ENCODE measurements at places on chromosomes 11 and 22.

DNA sequence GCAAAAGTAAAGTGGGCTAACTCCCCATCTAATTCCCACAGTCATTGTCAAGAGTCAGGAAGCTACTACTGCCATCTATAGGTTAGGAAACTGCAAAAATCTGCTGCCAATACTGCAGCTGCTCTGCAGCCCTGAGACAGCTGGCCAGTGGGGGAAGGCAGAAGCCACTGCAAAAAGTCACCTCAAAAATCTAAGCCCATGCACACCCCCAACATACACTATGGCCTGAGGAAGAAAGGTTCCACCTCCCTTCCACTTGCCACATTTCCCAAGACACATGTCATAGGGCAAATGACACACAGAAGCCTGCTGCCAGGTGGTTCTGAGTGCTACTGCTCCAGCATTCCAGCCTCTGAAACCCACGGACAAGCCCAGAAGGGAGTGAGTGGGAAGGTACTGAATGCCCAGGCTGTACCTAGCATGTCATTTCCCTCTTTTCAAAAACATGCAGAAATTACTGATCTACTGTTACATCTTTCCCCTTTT, 36.9 kb downstream of the DGCR2 start:
- no peak for DNase-seq

DNA sequence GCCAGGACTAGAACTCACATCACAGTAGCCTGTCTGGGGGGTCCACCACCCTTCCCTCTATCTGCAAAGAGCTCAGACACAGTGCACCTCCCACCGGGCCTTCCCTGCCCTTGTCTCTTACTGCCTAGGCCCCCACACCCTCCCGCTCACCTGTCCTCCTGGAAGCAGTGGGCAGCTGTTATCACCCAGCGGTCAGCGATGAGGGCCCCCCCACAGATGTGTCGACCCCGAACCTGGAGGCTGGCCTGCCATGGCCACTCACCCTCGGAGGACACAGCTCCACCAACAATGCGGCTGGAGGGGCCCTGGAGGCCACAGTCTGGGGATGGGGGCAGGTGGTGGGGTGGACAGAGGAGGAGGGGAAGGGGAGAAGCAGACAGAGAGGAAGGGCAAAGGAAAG, 18.8 kb downstream of the KCTD17 start:
- no peak for DNase-seq

- DNase-seq: no peak
Observed at GRCh38 chr22:42016111-42016510, 17.5 kb downstream of the WBP2NL start.

DNA sequence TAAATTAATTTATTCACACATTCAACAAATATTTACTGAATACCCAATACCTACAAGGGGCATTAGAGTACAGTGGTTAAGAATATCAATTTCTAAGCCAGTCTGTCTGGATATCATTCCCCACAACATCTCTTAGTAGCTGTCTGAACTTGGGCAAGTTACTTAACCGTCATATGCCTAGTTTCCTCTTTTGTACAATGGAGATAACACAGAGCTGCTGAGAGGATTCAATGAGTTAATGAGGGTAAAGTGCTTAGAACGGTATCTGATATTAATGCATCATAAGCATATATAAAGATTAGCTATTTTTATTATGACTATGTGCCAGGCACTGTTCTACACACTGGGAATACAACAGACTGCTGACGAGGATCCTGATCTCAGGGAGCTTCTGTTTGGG, 116.4 kb downstream of the APOL5 start:
- no peak for DNase-seq

GRCh38 chr11:33021501-33021900, 5.8 kb downstream of the DEPDC7 start:
- DNase-seq: no peak

DNA sequence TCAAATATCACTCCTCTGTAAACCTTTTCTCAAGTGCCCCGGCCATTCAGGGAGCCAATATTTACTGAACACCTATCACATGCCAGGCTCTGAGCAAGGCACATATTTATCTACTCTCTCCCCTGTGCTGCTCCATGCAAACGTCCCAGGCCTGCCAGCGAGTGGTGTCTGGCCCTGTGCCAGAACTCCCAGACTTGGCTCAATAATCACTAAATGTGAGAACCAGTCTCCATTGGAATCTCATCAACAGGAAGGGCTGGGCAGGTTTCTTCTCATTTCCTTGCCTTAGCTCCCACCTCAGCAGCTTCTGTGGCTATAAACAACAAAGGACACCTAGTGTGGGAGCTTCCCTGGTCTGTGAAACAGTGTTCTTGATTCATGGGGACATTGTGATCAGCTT, 21.7 kb downstream of the RASSF10 start:
- no peak for DNase-seq

DNA sequence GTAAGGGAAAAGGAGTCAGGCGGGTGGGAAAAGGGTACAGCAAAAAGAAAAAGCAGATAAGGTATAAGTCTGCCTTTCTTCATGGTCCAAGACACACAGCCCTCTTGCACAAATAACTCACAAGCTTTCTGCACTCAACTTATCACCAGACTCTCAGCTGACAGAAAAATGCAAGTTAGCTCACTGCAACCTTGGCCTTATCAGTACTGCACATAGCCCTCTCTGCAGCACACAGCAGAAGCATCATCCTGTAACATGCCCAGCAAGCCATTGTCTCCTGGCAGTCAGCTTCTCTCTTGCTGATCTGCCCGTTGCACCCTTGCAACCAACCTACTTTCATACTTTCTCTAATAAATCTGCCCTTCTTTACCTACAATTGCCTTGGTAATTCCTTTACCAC, 5.8 kb downstream of the ZBTB44 start:
- DNase-seq: no peak

GRCh38 chr22:50250555-50251476, at the start of gene HDAC10:
TSS of gene HDAC10 (minus strand) at chr22:50251265. CDS start at chr22:50251032, 233 bp downstream.
- DNase-seq: peak; percentile 75

- DNase-seq: no peak
Observed at GRCh38 chr11:62443390-62444235, 24.8 kb downstream of the SCGB1A1 start.

GRCh38 chr11:6602096-6602940, 1.1 kb downstream of the RRP8 start:
- peak; percentile 5 for DNase-seq

DNA sequence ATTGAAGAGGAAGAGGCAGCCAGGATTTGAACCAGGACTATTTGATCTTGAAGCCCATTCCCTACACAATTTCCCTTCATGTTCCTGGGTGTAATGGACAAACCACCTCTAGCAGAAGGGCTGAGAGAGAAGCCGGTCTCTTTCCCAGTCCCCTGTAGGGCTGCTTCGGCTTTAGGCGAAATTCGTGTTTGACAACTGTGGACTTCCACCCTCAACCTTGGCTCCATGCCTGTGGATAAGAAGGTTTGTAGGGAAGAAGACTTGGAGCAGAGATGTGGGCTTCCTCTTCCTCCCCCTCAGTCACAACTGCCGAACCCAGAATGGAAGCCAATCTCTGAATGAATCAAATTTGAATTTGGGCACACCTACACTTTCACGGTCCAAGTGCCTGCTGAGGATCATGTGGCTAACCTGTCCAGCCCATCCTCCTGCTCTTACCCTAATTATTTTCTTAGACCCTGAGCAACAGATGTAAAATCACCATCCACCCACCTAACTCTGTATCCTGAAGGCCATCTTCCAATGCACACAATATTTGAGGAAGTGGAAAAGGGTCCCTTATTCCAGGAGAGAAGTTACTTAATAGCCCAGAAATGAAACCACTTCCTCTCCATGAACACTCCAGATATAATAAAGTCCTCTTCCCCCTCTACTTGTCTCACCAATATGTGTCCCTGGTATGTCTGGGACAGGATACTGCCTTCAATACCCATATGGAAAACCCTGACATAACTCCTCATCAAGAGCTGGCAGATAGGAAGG, 10.1 kb upstream of the SCN2B start:
- no peak for DNase-seq

GRCh38 chr22:35997438-35997837, 31.2 kb downstream of the RBFOX2 start:
- DNase-seq: peak; percentile 52

DNA sequence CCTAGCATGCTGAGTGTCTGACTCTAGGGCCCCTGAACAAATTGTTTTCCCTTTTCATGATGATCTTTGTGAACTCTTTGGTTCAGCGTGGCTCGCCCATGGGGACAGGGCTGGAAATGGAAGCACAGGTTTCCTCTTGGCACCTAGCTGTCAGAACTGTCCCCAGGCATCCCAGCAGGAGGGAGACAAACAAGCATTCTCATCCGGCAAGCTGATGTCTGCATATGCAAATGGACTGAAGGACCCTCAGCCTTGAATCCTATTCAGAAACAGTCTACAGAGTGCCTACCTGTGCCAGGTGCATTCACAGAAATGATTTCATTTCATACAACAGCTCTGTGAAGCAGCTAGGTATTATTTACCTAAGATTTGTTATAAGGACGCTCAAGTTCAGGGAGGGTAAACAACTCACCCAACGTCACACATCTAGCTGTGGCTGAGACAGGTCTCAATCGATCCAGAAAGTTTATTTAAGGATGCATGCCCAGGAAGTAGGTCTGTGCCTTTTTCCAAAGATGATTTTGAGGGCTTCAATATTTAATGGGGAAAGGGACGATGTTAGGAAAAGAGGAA, 176.4 kb downstream of the KIRREL3 start:
- no peak for DNase-seq

DNA sequence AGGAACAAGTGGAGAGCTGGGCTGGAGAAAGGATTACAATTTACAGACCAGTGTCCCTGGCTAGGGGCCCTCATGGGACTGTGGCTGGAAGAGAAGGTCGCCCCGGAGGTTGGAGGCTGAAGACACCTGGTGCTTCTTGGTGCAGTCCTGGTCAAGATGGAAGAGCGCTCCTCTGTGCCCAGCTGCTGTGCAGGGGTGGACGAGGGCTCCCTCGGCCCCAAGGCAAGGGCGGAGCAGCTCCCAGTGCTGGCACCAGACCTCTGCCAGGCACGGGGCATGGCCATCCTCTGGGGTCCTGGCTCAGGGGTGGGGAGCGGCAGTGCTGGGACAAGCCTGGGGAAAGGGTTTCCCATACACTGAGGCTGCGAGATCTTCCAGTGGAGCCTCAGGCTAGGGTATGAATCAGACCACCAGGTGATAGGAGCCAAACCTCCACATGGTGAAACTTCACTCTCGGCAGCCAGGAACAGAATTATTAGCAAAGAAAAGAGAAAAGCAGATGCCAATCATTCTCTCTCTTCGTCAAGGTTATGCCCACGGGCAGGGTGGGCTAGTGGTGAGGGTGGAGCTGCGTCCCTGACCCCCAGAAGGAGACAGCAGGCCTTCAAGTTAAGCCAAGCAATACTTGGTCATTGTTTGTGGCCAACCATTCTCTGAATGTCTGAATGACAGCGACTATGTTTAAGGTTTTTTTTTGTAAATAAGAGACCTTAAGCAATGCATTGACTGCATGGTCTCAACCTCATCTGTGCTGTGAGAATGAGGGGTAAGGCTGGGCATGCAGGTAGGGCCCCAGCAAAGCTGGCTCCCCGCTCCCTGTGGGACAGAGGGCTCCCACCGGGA, 32.1 kb downstream of the PPM1F start:
- DNase-seq: no peak

- DNase-seq: no peak
Observed at GRCh38 chr11:79949574-79949973, 508.7 kb upstream of the TENM4 start.

DNA sequence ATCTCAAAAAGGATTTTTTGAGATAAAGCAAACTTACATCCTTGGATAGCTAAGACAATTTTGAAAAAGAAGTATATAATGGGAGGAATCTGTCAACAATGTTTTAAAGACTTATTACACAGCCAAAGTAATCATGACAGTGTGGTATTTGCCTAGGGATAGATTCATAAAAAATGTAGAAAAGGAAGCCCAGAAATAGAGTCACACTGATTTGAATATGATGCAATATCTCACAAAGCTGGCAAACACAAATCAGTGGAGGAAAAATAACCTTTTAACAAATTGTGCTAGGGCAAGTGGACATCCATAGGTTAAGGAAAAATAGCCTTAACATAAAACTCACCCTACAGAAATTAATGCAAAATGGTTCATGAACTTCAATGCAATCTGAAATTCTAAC, 6.0 kb downstream of the XKR3 start:
- no peak for DNase-seq

DNA sequence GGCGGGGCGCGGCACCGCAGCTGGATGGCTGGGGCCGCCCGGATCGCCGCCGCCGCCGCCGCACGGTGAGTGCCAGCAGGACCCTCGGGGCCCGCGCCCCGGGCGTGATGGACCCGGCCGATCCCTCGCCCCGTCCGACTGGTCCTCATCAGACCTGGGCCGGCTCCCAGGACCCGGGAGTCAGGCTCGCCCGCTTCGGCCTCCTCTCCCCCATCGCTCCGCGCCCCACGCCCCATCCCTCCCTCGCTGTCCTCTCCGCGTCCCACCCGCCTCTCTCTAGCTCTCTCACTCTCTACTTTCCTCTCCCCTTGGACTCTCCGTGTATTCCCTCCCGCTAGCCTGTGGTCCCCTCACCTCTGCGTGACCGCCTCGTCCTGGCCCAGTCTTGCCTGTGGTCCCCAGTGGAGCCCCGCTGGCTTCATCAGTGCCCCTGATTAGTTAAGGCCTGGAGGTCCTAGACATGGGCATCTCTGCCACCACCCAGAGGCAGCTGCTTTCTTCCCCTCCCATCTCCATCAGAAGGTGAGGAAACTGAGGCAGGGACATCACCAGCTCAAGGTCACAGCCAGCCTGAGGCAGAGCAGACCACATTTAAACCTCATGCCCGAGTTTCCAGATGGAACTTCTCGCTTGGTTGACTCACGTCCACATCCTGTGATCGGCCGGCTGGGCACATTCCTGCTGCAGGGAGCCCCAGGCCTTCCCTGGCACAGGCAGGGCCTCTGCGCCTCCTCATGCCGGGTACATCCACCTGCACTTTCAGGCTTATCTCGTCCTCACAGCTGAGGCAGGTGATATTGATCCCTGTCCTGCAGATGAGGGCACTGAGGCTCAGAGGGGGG, 429 bp downstream of the SLC39A13 start:
- peak; percentile 58 for DNase-seq

- no peak for DNase-seq
Observed at GRCh38 chr11:95084509-95084908, 5.1 kb upstream of the ENDOD1 start.

GRCh38 chr11:1639102-1639620, 9.6 kb downstream of the KRTAP5-5 start:
- DNase-seq: no peak

DNA sequence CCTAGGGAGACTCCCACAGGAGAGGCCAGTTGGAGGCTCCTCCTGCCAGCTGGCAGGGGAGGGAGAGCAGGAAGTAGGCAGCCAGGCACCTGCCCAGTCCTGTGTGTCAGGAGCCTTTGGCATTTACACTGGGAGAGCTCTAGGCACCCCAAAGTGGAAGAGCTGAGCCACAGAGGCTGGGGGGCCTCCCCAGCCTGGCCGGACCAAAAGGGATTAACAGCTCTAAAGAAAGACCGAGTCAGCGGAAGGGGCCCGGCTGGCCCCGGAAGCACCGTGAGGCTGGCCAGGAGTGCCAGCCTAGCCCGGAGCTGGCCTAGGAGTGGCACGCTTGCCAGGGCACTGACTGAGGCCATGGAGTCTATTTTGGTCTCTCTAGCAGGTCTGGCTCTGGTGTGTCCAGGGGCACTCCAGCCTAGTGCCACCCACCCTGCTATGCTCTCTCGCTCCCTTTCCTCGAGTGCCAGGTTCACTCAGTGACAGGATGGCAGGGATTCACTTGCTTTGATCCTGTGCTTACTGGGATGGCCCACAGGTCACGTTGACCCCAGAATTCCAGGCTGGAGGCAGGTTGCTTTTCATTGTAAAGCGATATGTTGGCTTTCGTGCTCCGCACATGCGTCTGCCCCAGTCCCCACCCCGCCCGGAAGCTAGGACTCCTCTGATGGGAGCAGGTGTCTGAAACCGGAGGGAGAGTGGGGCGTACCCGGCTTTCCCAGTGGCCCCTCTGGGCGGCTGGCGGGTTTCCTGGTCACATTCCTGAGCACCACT, 3.3 kb upstream of the KMT5B start:
- DNase-seq: no peak
